ENCODE measurements at places on chromosomes 1 and 21. TPM values are rescaled to one million over a fixed set of nuclear protein-coding genes. Genes with fewer than 3 reads are reported as not detected.

KLHDC7A gene
- total RNA-seq, result not detected

EVA1C gene
- 6.8 TPM for total RNA-seq

MATN1 gene
- 0.14 TPM for total RNA-seq

NLRP3 gene
- 0.09 TPM for total RNA-seq

SLAMF8 gene
- not detected for total RNA-seq
